Heart left ventricle (tissue), 16 donors: ENCODE measurements at places on chromosomes 1 and 21. TPM values are rescaled to one million over a fixed set of nuclear protein-coding genes. Genes with fewer than 3 reads are reported as not detected.

ACTL8 gene
- not detected for polyA plus RNA-seq

RHCE gene
- polyA plus RNA-seq, result 0.24 TPM

EXTL1 gene
- 5.7 TPM for polyA plus RNA-seq

SPRR4 gene
- polyA plus RNA-seq, result not detected

CELF3 gene
- polyA plus RNA-seq, result not detected

GCSAML gene
- polyA plus RNA-seq, result not detected

ELAVL4 gene
- polyA plus RNA-seq, result not detected

SLC45A1 gene
- polyA plus RNA-seq, result 2.9 TPM

VAMP4 gene
- polyA plus RNA-seq, result 6.7 TPM

LCE2B gene
- polyA plus RNA-seq, result not detected

TSPEAR gene
- polyA plus RNA-seq, result 0.01 TPM

ABCB10 gene
- polyA plus RNA-seq, result 6.6 TPM

NEK2 gene
- 0.10 TPM for polyA plus RNA-seq

IGSF9 gene
- not detected for polyA plus RNA-seq

CFAP74 gene
- polyA plus RNA-seq, result not detected

LCE1F gene
- polyA plus RNA-seq, result not detected

TRIM58 gene
- polyA plus RNA-seq, result not detected

RIPK4 gene
- 0.04 TPM for polyA plus RNA-seq

CD1E gene
- 0.33 TPM for polyA plus RNA-seq

FGR gene
- 7.2 TPM for polyA plus RNA-seq

LRIF1 gene
- 11.4 TPM for polyA plus RNA-seq

KCNT2 gene
- 0.15 TPM for polyA plus RNA-seq

CD58 gene
- 39.1 TPM for polyA plus RNA-seq

AJAP1 gene
- not detected for polyA plus RNA-seq

SLC37A1 gene
- 2.2 TPM for polyA plus RNA-seq

ZFP69B gene
- polyA plus RNA-seq, result 0.42 TPM

PLA2G2F gene
- polyA plus RNA-seq, result not detected

KIF2C gene
- 0.34 TPM for polyA plus RNA-seq

ACOT11 gene
- 60.8 TPM for polyA plus RNA-seq

ARTN gene
- 0.23 TPM for polyA plus RNA-seq

CELA3B gene
- not detected for polyA plus RNA-seq

TSTD1 gene
- 16.2 TPM for polyA plus RNA-seq

CTTNBP2NL gene
- 4.6 TPM for polyA plus RNA-seq

RBP7 gene
- 43.8 TPM for polyA plus RNA-seq

FCMR gene
- polyA plus RNA-seq, result 0.99 TPM

GART gene
- 9.0 TPM for polyA plus RNA-seq

LCE1B gene
- polyA plus RNA-seq, result not detected

TNNI3K gene
- 11.5 TPM for polyA plus RNA-seq

RIMS3 gene
- 0.30 TPM for polyA plus RNA-seq

SNAP47 gene
- polyA plus RNA-seq, result 32.5 TPM

ZNHIT6 gene
- polyA plus RNA-seq, result 11.0 TPM

RNU1-2 gene
- not detected for polyA plus RNA-seq

FMO5 gene
- polyA plus RNA-seq, result 1.3 TPM

LYSMD1 gene
- 6.8 TPM for polyA plus RNA-seq
